Activated T-helper 1 cell treated with anti-CD3 and anti-CD28 coated beads, Interleukin-12 subunit alpha, Interleukin-12 subunit beta, Interleukin-2, Interleukin-4 antibody, amounts not matched to agents 30 ng/mL and 10 ng/mL and 1 ng/mL, durations not matched to agents 14 hours and 24 hours and 36 hours (primary cell): ENCODE measurements at places on chromosomes 2 and 18. TPM values are rescaled to one million over a fixed set of nuclear protein-coding genes. Genes with fewer than 3 reads are reported as not detected.
A peak's percentile ranks its signal among the peaks of the same experiment; 100 is the strongest.

- H3K27ac ChIP-seq, result no peak overlapping the region
- no peak for DNase-seq
- no peak overlapping the region for H3K4me3 ChIP-seq
- H3K27me3 ChIP-seq, result no peaks in the 10 kb centered on the region
- no peaks in the 10 kb centered on the region for H3K4me1 ChIP-seq
Observed at GRCh38 chr18:44979748-44980147, 299.1 kb downstream of the SETBP1 start.

GRCh38 chr2:105862843-105863242, 118.1 kb downstream of the NCK2 start:
- H3K4me1 ChIP-seq, result peaks cover 85% of the 10 kb centered on the region
- H3K27ac ChIP-seq, result peak overlapping the region; percentile 15
- H3K36me3 ChIP-seq, result peaks cover 30% of the 10 kb centered on the region
- no peak overlapping the region for H3K4me3 ChIP-seq

The EVA1A gene
- total RNA-seq, result not detected in 2 replicates

DNA sequence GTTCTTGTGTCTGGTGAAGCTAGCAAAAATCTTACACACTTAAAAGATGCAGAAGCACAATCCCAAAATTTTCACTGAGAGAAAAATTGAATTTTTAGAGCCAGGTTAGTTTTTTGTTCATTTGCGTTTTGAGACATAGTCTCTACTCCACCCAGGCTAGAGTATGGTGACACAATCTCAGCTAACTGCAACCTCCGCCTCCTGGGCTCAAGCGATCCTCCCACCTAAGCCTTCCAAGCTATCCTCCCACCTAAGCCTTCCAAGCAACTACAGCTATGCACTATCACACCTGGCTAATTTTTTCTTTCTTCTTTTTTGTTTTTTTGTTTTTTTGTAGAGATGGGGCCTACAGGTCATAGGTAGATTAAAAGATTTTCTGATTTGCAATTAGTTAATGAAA, 113.1 kb upstream of the RAB6C start:
- DNase-seq, result no peak
- H3K27me3 ChIP-seq, result no peaks in the 10 kb centered on the region
- no peaks in the 10 kb centered on the region for H3K36me3 ChIP-seq
- H3K27ac ChIP-seq, result no peak overlapping the region

The GRHL1 gene
- 1.4 and 1.5 TPM in 2 replicates for total RNA-seq

DNA sequence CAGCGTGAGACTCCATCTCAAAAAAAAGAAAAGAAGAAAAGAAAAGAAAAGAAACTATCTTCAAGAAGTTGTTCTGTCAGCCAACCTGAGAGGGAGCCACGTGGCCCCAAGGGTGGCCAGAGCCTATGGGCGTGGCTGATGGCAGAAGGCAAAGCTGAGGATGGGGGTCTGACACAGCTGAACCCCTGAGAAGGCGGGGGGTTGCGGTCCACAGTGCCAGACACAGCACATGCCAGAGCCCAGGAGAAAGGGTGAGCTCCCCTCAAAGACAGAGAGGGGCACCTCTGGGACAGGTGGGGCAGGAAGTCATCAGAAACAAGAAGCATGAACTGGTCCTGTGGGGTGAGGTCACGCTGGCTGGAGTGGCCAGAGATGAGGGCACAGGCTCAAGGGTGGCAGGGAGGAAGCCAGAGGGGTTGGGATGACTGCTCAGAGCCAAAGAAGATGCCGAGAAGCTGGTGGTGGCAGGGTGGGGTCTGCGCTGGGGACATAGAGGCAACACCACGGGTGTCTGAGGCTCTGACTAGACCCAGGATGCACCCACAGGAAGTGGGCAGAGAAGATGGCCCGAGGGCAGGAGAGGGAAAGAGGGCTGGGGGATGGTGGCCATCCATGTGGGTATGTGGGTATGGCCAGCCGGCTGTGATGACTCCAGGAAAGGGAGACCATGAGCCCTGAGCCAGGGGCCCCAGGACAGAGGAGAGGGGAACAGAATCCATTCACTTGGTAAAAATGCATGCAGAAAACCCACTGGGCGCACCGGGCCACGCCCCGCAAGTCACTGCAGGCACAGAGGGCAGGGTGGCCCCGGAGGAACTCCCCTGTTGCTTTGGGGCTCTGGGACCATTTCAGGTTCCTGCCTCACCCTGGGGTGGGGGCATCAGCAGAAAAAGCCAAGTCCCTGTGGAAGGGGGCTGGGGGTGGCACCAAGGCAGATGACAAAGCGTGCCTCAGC, 8.4 kb downstream of the KIF1A start:
- H3K4me1 ChIP-seq, result no peaks in the 10 kb centered on the region
- peaks cover 16% of the 10 kb centered on the region for H3K27me3 ChIP-seq
- H3K27ac ChIP-seq, result no peak overlapping the region
- DNase-seq, result no peak
- no peak overlapping the region for H3K4me3 ChIP-seq

The TCF23 gene
- total RNA-seq, result not detected in 2 replicates

The TSPYL6 gene
- total RNA-seq, result not detected in 2 replicates

DNA sequence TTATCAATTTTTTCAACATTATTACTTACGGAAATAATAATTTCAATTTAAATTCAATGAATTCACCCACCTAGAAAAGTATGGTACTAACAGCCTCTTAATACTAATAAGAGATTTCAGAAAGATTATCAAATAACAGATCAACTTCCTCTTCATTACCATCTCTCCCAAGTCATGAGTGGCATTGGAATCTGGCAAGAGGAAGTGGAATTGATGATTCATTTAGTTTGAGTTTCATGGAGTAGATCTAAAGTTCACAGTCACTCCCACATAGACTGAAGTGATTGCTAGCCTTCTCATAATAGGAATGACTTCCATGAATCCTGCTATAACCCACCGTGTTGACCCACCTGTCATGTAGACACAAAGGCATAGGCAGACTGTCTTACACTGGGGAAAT, 77.7 kb upstream of the WDR75 start:
- no peaks in the 10 kb centered on the region for H3K27me3 ChIP-seq
- H3K4me1 ChIP-seq, result no peaks in the 10 kb centered on the region
- no peak overlapping the region for H3K27ac ChIP-seq
- no peaks in the 10 kb centered on the region for H3K36me3 ChIP-seq
- H3K4me3 ChIP-seq, result no peak overlapping the region
- no peak for DNase-seq

- H3K4me3 ChIP-seq, result no peak overlapping the region
- DNase-seq, result no peak
- peaks cover 8% of the 10 kb centered on the region for H3K36me3 ChIP-seq
- no peaks in the 10 kb centered on the region for H3K27me3 ChIP-seq
- no peaks in the 10 kb centered on the region for H3K4me1 ChIP-seq
Observed at GRCh38 chr2:28163028-28163427, 229.6 kb upstream of the FOSL2 start.

The SLC40A1 gene
- total RNA-seq, result 0.86 and 1.2 TPM in 2 replicates

DNA sequence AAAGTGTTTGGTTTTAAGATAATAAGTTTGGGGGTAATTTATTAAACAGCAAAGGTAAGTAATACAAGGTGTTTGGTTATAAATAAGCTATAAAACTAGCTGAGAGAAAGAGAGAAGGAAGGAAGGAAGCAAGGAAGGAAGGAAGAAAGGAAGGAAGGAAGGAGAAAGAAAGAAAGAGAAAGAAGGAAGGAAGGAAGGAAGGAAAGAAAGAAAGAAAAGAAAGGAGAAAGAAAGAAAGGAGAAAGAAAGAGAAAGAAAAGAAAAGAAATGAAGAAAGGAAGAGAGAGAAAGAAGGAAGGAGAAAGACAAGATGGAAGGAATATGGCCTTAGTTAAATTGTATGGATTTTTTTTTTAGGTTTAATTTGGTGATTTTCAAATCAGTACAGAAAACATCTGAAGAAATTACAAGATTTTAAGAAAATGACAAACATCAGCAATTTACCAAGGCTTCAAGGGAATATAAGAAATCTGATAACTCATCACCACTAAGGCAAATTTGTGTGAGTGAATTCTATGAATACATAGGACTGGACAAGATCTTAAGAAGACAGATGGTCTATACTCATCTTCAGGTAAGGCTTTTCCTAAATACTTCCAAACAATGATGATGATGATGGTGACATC, 46.4 kb upstream of the GALNT3 start:
- H3K4me1 ChIP-seq, result no peaks in the 10 kb centered on the region
- H3K27ac ChIP-seq, result no peak overlapping the region
- no peaks in the 10 kb centered on the region for H3K36me3 ChIP-seq
- H3K27me3 ChIP-seq, result peaks cover 2% of the 10 kb centered on the region
- no peak overlapping the region for H3K4me3 ChIP-seq
- DNase-seq, result no peak

DNA sequence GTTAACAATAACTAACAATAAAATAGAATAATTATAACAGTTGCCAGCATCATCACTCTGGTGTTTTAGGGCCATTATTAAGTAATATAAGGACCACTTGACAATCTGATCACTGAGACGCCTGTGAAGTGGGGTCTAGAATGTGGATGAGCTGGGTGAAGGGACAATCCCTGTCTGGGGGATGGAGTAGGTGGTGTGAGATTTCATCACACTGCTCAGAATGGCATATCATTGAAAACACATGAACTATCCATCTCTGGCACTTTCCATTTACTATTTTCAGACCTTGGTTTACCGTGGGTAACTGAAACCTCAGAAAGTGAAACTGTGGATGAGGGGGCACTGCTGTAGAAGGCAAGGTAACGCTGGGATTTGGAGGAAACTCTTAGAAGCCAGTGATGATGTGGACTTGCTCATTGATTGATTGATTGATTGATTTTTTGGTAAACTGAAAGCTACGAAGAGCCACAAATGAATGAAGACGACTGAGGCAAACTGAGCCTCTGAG, 204.4 kb upstream of the TWIST2 start:
- peaks cover 2% of the 10 kb centered on the region for H3K27me3 ChIP-seq
- no peak overlapping the region for H3K27ac ChIP-seq
- no peak for DNase-seq
- no peaks in the 10 kb centered on the region for H3K36me3 ChIP-seq
- no peak overlapping the region for H3K4me3 ChIP-seq

DNA sequence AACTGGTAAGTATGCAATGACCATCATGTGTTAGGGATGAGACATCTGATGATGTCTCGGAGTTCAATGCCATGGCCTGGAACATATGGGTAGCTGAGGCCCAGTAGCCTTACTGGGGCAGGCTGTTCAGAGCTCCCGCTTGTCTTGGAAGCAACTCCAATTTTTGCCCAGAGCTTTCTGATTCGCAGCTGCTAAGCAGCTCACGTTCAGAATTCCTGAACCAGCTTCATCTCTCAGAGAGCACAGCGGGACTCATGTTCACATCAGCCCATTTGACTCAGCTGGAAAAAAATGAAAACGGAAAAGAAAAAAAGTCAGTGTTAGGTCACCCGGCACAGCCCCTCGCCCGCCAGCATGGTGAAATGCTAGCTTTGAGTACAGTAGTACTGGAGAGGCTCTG, 16.8 kb upstream of the LRATD1 start:
- no peaks in the 10 kb centered on the region for H3K36me3 ChIP-seq
- H3K4me1 ChIP-seq, result no peaks in the 10 kb centered on the region

The ERBB4 gene
- not detected in 2 replicates for total RNA-seq

DNA sequence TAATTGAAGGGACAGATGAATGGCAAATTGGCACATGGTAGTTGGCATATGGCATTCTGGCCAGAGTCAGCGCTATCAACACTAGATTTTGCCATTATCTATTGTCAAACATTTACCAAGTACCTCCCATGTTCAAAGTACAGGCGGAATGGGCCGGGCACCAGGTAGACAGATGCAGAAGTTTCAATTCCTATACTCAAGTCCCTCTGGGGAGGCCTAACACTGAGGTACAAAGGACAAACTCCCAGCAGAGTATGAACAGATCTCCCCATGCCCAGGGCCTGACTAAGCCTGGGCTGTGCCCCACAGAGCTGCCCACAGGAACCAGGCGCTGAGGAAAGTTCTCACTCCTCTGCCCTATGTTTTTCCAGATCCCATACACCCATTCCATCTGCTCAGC, 257.5 kb upstream of the KLHL29 start:
- DNase-seq, result no peak
- no peaks in the 10 kb centered on the region for H3K4me1 ChIP-seq
- no peaks in the 10 kb centered on the region for H3K27me3 ChIP-seq
- no peak overlapping the region for H3K27ac ChIP-seq

The COLEC11 gene
- not detected in 2 replicates for total RNA-seq

The POU3F3 gene
- total RNA-seq, result not detected in 2 replicates

DNA sequence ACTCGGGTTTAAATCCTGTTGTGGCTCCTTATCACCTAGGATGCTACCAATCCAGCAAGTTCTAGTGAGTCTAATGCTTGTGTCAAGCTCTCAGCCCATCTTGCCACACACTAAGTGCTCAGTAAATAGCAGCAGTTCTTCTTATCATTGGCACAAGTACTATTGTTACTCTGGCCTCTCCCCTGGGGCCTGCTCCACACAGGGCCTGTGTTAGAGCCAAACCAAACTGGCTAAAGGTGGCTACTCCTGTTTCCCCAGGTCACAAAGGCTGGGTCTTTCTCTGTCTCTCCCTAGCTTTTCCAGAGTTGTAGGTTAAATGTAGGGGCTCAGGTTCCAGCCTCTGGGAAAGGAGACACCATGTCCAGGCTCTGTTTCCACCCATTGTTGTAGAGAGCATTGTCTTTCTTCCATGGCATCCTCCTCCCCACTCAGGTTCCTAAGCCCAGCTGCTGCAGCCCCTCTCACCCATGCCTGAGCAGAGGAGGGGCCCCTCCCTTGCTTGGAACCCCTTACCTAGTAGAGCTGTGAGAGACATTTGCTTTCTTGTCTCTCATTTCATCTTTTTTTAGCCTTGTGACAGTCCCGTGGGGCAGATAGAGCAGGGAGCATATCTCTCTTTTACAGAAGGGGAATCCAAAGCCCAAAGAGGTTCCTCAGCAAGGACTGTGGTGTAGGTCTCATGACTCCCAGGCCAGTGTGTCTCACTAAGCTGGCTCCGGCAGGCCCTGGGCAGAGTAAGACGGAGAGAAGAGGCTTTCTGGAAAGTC, 56.4 kb upstream of the OTOF start:
- H3K27ac ChIP-seq, result no peak overlapping the region
- H3K27me3 ChIP-seq, result peaks cover 1% of the 10 kb centered on the region
- H3K36me3 ChIP-seq, result no peaks in the 10 kb centered on the region
- DNase-seq, result no peak
- no peaks in the 10 kb centered on the region for H3K4me1 ChIP-seq

DNA sequence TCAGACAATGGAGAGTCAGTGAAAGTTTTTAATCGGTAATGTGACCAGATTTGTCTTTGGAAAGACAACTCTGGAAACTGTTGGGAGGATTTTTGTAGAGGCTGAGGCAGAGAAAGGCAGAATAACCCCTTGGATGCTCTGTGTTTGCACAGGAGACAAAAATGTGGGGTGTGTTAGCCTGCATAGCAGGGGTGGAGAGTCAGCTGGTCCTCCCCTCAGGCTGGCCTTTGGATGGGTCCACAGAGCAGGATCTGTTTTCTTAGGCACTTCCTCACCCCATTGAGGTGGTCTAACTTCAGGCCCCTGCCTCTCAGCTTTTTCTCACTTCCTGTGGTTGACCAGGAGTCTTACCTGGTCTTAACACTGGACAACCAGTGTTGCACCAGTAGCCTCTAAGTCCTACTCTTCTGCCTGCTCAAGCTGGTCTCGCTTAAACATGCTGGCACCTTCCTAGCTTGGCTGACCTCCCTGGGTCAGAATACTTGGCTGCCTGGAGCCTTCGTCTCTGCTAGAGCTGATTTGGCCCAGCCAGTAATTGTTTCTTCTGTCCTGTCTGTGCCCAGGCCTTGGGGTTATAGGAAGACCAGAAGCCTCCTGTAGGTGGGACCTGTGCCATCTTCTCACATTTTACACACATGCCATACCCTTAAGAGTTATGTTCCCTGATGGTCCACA, 259.8 kb upstream of the RASGRP3 start:
- no peak overlapping the region for H3K27ac ChIP-seq
- H3K4me3 ChIP-seq, result no peak overlapping the region
- peaks cover 9% of the 10 kb centered on the region for H3K27me3 ChIP-seq
- H3K36me3 ChIP-seq, result no peaks in the 10 kb centered on the region
- DNase-seq, result no peak
